Spinal cord (tissue), 10 donors: ENCODE measurements at places on chromosomes 2 and 18. TPM values are rescaled to one million over a fixed set of nuclear protein-coding genes. Genes with fewer than 3 reads are reported as not detected.

Gene TUBB8B
- not detected for total RNA-seq

Gene WNT10A
- 0.17 TPM for total RNA-seq

Gene GCG
- not detected for total RNA-seq

Gene CHPF
- total RNA-seq = 61.2 TPM

Gene DCC
- total RNA-seq = 13.8 TPM

Gene CAPN14
- 0.28 TPM for total RNA-seq

Gene KCNK3
- total RNA-seq = 13.4 TPM

- peaks cover 3% of the 10 kb centered on the region for H3K4me1 ChIP-seq
- DNase-seq = no peak
- H3K36me3 ChIP-seq = no peaks in the 10 kb centered on the region
- no peak overlapping the region for H3K27ac ChIP-seq
Measured at GRCh38 chr18:27142891-27143290, 42.2 kb downstream of the CHST9 start.

DNA sequence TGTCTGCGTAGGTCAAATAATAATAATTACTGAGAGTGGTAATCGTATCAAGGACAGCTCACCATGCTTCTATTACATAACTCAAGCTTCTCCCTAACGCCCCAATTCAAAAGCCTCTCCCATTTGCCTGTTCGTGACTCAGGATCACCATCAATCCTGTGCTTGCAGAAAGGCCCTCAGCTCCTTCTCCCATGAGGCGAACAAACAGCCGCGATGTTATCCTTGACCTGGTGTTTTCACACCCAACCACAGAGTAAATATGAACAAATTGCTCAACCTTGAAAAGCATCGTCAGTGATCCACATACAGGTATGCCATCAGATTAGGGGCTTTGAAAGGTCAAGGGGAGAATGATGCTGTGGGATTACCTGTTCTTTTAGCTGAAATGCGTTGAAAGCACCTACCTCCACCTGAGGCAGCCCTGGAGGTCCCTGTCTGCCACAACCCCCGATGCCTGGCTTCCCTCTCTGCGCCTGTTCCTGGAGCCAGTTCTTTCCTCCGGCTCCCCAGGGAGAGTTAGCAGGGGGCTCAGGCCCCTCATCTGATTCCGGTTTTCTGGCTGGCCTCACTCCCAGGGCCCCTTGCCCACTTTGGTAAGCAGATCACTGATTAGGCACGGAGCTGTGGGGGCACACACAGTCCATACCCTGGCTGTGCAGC, 39.1 kb upstream of the ODC1 start:
- DNase-seq = no peak
- H3K27me3 ChIP-seq = no peaks in the 10 kb centered on the region
- H3K27ac ChIP-seq = no peak overlapping the region
- no peaks in the 10 kb centered on the region for H3K4me1 ChIP-seq
- no peaks in the 10 kb centered on the region for H3K36me3 ChIP-seq

DNA sequence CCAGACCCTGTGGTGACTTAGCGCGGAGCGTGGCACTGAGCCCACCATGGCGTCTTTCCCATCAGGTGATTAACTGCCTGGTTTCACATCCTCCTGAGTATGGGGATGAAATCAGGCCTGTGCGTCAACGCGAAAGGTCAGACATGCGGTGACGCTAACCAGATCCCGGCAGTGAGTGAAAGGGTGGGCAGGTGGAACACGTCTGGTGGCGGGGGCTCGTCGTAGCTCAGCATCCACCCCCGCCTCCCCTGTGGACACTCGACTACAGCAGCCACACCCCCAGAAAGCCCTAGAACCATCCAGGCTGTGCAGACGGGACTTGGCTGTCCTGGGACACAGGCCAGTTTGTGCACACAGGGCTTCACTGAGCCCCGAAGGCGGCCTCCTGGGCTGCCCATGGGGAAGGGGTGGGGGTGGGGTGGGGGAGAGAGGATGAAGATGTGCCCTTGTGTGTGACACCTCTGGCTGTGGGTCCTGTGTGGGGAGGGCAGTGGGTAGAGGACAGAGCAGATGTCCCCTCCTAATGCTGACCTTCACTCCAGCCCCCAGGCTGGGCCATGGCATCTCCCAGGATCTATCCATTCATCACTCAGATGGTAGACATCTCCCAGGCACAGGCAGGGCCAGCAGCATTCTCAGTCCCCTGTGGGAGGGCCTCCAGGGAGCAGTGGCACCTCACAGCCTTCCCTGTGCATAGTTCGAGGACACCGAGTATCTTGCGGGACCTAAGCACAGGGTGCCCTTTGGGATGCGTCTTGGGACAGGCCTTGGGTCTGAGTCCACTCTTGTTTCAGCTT, 27.5 kb downstream of the RAMP1 start:
- H3K4me1 ChIP-seq = peaks cover 45% of the 10 kb centered on the region
- no peak overlapping the region for H3K4me3 ChIP-seq
- peaks cover 35% of the 10 kb centered on the region for H3K36me3 ChIP-seq
- H3K27ac ChIP-seq = peak overlapping the region; percentile 69

- no peak overlapping the region for H3K4me3 ChIP-seq
- DNase-seq = no peak
- H3K27ac ChIP-seq = no peak overlapping the region
- no peaks in the 10 kb centered on the region for H3K4me1 ChIP-seq
Measured at GRCh38 chr2:70646420-70646818, 92.8 kb upstream of the TGFA start.

DNA sequence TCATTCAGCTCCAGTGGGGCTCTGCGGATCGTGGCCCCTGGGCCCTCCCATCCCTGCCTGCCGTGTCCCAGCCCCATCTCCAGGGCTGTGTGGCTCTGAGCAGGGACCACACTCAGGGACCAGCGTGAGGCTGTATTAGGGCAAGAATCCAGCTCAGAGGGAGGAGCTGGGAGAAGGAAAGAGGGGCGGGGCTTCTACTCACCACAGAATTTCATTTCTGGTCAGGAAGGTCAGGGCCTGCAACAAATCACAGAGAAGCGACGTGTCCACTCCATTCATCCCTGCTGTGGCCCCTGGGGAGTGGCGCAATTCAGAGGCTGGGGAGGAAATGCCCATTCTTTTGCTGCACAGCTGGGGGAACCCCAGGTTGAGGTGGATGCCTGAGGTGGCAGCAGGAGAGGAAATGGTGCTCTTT, 828 bp downstream of the CIB4 start:
- DNase-seq = no peak
- no peaks in the 10 kb centered on the region for H3K36me3 ChIP-seq
- H3K27ac ChIP-seq = no peak overlapping the region
- no peak overlapping the region for H3K4me3 ChIP-seq
- no peaks in the 10 kb centered on the region for H3K4me1 ChIP-seq

- peak overlapping the region; percentile 74 for H3K4me3 ChIP-seq
- H3K27me3 ChIP-seq = no peaks in the 10 kb centered on the region
- peaks cover 36% of the 10 kb centered on the region for H3K4me1 ChIP-seq
- H3K36me3 ChIP-seq = no peaks in the 10 kb centered on the region
Measured at GRCh38 chr2:46540496-46541331, 61.3 kb downstream of the TMEM247 start.

GRCh38 chr2:48328159-48328809, 201.7 kb upstream of the STON1 start:
- H3K36me3 ChIP-seq = no peaks in the 10 kb centered on the region
- H3K4me3 ChIP-seq = no peak overlapping the region
- no peaks in the 10 kb centered on the region for H3K27me3 ChIP-seq
- H3K4me1 ChIP-seq = peaks cover 4% of the 10 kb centered on the region
- no peak overlapping the region for H3K27ac ChIP-seq

DNA sequence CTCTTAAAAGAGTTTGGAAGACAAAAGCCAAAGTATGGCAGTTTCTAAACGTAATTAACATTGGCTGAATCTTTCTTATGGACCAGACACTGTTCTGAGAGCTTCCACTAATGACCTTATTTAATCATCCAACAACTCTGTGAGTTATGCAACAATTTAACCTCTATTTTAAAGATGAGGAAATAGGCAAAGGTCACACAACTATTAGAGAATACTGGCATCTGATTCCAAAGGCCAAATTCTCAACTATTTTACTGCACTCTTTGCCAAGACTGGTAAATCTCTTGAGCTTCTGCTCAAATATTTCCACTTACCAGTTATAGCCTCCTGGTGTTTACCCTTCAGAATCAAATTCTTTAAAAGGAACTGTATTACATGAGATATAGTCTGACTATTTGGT, 42.1 kb upstream of the ERMN start:
- H3K4me1 ChIP-seq = no peaks in the 10 kb centered on the region
- H3K4me3 ChIP-seq = no peak overlapping the region
- no peaks in the 10 kb centered on the region for H3K27me3 ChIP-seq
- no peaks in the 10 kb centered on the region for H3K36me3 ChIP-seq

- DNase-seq = no peak
- H3K27ac ChIP-seq = no peak overlapping the region
- H3K4me1 ChIP-seq = peaks cover 28% of the 10 kb centered on the region
- peaks cover 3% of the 10 kb centered on the region for H3K36me3 ChIP-seq
- no peak overlapping the region for H3K4me3 ChIP-seq
- no peaks in the 10 kb centered on the region for H3K27me3 ChIP-seq
Measured at GRCh38 chr2:207110715-207111114, 55.0 kb downstream of the KLF7 start.

DNA sequence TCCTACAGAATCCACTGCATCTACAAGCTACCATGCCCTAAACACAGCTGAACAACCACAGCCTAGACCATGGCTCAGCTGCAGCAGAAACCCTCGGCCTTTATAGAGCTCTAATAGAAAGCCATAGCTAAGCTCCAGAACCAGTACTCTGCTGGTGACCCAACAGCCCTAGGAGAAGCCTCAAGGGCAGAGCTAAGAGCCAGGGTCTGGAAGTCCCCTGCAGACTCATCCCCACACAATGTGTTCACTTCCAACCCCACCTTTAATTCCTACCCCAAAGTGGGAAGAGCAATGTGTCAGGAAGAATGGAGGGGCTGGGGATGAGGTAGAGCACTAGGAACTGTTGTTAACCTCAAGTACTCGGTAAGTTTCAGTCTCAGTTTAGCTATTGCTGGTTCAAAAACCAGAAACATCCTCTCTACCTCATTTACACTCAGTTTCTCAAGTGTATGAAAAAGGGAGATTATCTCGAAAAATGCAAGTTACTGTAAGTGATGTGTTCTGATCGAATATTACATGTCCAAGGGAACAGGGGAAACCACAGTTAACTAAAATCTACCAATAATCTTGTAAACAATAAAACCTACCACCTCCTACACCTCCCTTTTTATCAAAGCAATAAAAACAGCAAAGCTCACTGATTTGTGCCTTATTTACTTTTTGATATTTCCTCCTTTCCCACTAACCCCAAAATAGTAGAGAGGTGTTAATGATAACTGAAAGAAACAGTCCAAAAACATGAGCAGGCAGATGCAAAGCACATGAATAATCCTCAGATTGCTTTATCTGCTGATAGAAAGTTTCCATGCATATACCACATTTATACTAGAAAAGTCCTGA, 36.2 kb downstream of the THADA start:
- DNase-seq = no peak
- H3K36me3 ChIP-seq = peaks cover 6% of the 10 kb centered on the region
